HFFc6 (cell line): ENCODE measurements at places on chromosomes 1 and 21.

- no peak for DNase-seq
Measured at GRCh38 chr1:151513626-151514121, 2.5 kb downstream of the CGN start.

DNA sequence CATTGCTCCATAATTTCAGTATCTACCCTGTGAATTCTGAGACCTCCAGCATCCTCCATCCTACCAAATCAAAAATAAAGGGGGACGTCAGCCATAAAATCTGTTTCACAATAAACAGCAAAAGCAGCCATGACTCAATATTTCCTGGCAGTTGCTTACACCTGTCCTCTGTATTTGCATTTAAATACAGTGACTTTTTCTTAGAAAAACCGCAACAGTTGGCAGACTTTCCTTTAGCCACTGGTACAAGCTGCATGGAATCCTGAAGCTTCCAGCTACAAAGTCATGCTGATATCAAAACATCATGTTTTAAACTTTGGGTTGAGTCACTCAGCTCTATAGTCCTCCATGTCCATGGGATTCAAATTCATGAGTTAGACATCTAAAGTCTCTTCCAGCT, 278.0 kb upstream of the KAZN start:
- no peak for DNase-seq

DNA sequence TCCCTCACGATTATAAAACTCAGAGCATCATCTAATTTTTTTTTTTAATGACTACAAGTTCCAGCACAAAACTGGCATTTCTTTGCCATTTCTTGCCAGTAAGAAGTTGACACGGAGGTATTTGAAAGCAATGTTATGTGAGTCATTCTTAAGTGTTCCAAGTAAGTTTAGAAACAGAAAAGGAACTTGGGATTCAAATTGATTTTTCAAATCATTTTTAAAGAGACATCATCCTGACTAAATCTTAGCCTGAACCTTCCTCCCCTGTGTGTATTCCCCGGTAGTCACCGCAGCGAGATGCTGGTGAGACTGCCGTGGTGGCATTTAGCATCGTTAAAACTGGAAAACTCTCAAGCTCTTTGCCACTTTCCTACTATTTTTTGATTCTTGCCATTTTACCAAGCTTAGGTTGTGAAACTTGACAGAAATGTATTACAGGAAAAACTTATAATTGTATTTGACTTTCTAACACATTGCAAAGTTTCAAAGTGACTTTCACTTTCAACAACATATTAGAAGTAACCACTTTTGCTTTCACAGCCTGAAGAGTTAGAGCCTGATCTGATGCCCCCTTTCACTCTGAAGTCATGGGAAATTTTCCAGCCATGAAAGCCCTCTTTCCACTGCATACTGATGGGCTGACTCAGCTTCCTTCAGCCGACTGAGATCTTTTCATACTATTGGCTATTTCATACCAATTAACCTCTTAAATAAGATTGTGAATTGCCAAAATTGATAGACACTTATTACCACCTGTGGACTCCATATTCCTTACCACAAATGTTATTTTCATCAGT, 61.4 kb downstream of the OLFML2B start:
- peak; percentile 81 for DNase-seq

DNA sequence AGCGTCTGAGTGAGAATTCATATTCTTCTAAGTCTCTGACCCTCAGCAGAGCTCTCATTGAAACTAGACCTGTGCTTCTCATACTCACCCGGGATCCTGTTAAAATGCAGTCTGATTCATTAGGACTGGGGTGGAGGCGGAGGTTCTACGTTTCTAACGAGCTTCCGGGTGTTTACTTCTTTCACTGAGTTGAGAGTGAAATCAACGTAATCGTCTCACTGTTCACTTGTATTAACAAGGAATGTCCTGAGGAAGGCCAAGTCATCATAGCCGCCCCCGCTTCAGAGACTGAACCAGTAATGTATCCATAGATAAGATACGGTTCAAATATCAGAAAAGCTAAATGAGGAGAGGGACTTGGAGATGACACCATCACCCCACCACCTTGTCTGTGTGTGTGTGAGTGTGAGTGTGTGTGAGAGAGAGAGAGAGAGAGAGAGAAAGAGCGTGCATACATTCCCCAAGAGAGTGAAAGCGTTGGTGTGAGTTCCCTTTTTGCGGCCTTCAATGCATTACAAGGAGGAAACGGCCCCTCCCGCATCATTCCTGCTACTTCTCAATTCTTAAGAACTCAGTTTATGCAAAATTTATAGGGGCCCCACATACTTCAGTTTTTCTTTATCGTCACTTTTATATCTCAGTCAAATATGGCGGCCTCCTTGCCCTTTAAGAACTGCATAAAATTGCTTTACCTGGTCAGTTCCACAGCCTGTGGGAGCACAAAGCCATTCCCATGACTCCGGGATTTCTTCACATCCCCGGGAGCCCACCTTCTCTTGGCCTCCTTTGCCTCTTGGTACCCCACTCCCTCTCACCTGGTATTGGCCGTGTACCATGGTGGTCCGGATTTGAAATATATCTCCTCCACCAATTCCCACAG, 19.8 kb downstream of the KMO start:
- no peak for DNase-seq

GRCh38 chr1:8197493-8198282, 120.2 kb upstream of the SLC45A1 start:
- peak; percentile 83 for DNase-seq

GRCh38 chr21:37006486-37007291, at the start of gene RIPPLY3:
Gene RIPPLY3, plus strand, starts transcription at chr21:37006702. Its CDS starts 71 bp downstream, at chr21:37006773.
- DNase-seq: no peak

- DNase-seq: no peak
Measured at GRCh38 chr21:28068455-28069358, 924.0 kb downstream of the LTN1 start.

GRCh38 chr1:153506831-153507413, 28.9 kb downstream of the S100A6 start:
- peak; percentile 79 for DNase-seq

- no peak for DNase-seq
Measured at GRCh38 chr1:50492142-50492541, 68.9 kb upstream of the DMRTA2 start.

DNA sequence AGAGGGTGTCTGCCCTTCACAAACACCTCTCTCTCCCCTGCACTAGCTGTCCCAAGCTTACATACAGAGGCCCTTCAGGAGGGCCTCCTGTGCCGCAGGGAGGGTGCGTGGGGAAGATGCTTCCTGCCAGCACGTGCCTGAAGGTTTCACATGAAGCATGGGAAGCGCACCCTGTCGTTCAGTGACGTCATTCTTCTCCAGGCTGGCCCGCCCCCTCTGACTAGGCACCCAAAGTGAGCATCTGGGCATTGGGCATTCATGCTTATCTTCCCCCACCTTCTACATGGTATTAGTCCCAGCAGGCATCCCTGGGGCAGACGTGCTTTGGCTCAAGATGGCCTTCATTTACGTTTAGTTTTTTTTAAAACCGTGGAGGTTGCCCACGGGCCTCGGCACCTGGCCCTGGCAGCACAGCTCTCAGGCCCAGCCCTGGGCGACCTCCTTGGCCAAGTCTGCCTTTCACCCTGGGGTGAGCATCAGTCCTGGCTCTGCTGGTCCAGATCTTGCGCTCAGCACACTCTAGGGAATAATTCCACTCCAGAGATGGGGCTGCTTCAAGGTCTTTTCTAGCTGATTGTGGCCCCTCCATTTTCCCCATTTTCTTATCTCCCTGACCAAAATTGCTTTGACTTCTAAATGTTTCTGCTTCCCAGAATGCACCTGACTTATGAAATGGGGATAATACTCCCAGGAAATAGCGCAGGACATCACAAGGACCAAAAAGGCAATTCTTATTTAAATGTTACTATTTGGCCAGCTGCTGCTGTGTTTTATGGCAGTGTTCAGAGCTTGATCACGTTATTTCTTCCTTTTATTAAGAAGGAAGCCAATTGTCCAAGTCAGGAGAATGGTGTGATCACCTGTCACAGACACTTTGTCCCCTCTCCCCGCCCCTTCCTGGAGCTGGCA, 6.1 kb downstream of the NPPA start:
- DNase-seq: no peak

DNA sequence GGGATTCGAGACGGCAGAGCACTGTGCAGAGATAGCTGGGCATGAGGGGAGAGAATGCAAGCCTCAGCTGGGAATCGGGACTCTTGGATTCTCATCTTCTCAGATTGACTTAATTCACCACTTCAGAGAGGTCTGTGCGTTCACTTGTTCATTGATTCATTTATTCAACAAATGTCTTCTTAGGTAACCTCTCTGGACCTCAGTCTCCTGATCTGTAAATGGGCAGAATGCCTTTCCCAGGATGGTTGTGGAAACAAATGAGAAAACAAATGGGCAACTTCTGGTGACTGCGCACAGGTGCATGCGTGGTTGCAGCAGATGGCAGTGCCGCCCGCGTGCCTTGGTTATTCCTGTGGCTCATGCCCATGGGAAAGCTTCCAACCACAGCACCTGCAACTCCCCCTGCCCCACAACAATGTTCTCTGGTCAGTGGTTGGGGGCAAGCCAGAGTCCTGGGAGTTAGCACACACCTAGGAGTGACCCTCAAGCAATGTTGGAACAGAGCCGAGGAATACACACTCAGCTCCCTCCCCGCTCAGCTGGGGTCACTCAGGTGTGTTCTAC, 110.1 kb upstream of the RUNX3 start:
- DNase-seq: no peak

DNA sequence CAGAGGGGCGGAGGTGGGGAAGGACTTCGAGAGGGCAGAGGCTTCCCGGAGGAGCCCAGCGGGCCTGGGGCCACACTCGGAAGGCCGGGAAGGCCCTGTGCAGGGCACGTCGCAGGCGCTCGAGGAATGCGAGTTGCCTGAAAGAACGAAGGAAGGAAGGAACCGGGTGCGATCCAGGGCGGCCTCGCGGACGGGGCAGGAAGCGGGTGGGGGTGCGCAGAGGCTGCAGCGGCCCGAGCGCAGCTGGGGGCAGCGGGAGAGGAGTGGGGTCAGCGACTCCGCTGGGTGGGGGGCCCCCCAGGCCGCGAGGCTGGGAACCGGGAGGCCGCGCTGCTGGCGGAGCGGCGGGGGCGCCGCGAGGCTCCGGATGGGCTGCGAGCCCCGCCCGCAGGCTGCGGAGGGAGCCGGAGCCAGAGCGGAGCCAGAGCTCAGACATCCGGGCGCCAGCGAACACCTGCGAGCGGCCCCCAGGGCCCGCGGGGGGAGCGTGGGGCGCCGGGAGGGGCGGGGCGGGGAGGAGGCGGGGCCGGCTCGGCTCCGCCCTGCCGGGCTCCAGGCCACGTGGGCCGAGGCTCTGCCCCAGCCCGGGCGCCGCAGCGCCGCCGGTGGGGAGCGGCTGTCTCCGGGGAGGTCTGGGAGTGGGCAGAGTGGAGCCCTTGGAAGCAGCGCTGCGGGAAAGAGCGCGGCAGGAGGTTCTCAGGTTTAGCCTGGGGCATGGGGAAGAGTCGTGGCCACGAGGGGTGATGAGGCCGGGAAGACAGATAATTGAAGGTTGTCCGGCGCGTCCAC, 4.6 kb downstream of the ID3 start:
- DNase-seq: peak; percentile 86

- no peak for DNase-seq
Measured at GRCh38 chr1:184881941-184882913, 92.1 kb downstream of the NIBAN1 start.

DNA sequence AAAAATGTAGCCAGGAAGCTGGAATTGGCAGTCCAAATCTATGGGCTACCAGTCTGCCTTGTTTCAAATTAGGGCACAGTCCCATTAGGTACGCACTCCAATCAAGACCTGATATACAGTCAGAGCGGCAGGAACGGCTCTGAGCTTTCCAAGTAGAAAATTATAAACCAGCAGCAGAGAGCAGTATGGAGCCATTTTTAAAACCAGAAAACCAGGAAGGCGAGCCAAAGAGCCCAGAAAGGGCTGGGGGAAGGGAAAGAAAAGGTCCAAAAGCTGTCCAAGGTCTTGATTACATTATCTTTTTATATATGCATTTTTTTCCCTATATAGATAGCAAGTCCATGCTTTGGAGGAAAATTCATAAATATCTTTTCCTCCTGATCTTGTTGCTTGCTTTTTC, 719.0 kb downstream of the RWDD3 start:
- no peak for DNase-seq

DNA sequence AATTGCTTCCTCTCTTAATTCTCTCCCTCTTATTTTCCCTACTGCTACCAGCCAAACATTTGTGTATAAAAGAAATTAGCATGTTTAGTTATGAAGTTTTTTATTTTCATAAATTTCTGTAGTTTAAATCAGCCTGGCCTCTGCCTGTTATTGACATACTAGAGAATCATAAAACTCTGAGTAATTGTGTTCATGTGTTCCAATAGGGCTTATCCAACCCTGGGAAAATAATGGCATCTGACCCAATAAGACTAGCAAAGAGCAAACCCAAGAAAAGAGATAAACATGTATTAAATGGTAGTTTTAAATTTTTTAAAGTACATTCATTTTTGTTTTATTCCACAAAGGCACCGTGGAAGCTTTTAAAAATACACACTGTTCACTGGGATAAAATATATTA, 404.3 kb downstream of the HLX start:
- no peak for DNase-seq

DNA sequence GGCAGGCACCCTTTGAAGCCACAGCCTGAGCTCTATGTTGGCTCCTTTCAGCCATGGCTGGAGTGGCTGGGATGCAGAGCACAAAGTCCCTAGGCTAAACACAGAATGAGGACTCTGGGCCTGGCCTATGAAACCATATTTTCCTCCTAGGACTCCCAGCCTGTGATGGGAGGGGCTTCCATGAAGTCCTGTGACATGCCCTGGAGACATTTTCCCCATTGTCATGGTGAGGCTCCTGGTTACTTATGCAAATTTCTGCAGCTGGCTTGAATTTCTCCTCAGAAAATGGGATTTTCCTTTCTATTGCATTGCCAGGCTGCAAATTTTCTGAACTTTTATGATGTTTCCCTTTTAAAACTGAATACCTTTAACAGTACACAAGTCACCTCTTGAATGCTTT, 61.3 kb downstream of the VCAM1 start:
- DNase-seq: no peak

- DNase-seq: peak; percentile 84
Measured at GRCh38 chr21:17461014-17461413, 51.8 kb upstream of the CXADR start.

- DNase-seq: no peak
Measured at GRCh38 chr1:58262702-58263101, 283.8 kb downstream of the OMA1 start.

DNA sequence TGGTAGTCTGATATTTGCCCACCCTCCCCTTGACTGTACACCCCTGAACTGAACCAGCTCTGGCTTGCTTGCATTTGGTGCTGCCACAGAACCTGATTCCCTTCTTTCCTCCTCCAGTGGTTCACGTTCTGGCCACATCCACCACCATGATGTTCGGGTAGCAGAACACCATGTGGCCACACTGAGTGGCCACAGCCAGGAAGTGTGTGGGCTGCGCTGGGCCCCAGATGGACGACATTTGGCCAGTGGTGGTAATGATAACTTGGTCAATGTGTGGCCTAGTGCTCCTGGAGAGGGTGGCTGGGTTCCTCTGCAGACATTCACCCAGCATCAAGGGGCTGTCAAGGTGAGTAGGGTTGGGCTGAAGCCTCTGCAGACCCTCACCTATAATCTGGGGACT, 1.8 kb downstream of the CDC20 start:
- DNase-seq: no peak
